ENCODE measurements at places on chromosomes 6 and 20. TPM values are rescaled to one million over a fixed set of nuclear protein-coding genes. Genes with fewer than 3 reads are reported as not detected.

The CRISP3 gene
- total RNA-seq = under 0.01 TPM

The POPDC3 gene
- 1.4 TPM for total RNA-seq

The ZSCAN23 gene
- total RNA-seq = 2.4 TPM

The TGM3 gene
- total RNA-seq = 11.8 TPM

The TAB2 gene
- 25.1 TPM for total RNA-seq

The WASF1 gene
- 5.4 TPM for total RNA-seq

The RAB23 gene
- 27.7 TPM for total RNA-seq

The PNPLA1 gene
- 0.26 TPM for total RNA-seq

The KIF16B gene
- 19.0 TPM for total RNA-seq
